ENCODE measurements at places on chromosomes 5 and 9.
A peak's percentile ranks its signal among the peaks of the same experiment; 100 is the strongest.

DNA sequence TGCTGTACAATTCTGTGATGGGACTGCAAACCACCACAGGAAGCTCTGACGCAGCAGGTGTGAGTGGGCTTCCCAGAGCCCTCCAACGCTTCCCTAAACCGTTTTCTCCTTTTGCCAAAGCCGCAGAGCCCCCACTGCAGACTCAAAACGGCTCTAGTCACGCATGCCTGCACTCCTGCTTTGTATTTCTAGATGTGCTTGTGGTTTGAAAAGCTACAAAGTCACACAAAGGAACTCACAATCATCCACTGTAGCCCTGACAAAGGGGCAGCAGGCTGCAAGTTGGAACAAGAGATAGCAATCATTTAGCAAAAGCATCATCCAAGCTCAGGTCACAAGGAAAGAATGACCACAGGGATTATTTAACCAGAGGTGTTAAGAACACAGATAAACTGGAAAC, 79.3 kb downstream of the PTPN3 start:
- DNase-seq, result no peak

DNA sequence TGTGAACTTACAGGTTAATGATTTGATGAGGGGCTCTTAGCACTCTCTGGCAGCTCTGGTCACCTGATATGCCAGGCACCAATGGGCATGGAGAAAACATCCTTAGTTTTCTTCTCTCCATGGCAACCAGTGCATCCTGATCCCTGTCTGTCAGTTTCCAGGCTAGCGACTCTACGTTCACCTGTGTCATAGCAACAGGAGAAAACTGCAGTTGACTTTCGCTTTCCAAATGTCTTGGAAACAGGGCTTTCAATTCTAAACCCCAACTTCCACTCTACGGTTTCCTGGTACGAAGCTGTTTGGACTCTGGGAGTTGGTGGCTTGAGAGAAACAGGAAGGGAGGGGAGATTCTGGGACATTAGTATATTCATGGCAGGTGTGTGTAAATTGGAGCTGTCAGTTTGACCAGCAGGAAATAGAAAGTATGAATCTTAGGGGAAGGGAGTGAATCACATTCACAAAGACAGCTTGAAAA, 74.4 kb downstream of the SLC28A3 start:
- no peak for DNase-seq

- peak; percentile 41 for DNase-seq
Observed at GRCh38 chr5:36728697-36729543, 122.5 kb downstream of the SLC1A3 start.

- no peak for DNase-seq
Observed at GRCh38 chr5:118990582-118990981, 2.2 kb upstream of the DTWD2 start.

GRCh38 chr5:126534553-126534952, 60.5 kb downstream of the ALDH7A1 start:
- DNase-seq, result no peak

DNA sequence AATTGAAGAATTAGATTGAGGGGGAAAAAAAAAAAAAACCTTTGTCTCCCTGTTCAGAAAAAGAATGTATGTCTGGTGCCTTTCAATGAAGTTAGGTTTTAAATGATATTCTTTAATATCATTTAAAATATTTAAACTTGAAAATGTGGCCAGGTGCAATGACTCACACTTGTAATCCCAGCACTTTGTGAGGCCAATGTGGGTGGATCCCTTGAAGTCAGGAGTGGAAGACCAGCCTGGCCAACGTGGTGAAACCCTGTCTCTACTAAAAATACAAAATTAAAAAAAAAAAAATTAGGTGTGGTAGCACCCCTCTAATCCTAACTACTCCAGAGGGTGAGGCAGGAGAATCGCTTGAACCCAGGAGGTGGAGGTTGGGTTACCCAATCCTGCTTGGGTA, 111.1 kb upstream of the RASA1 start:
- no peak for DNase-seq

DNA sequence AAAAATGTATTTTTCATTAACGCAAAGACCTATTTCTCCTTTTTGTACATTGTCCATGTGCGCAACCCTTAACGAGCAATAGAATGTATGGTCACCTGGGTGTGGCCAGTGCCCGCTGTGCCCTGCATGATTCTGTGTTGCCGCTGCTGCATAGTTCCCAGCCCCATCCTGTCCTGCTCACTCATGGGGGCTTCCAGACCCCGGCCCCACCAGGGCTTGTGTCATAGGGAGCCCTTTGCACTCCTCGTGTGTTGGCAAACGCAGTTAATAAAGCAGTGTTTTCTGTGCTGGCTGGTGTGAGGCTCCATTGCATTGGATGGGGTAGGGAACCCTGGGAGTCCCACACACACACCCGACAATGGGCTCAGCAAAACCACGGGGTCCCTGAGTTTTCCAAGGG, 49.7 kb downstream of the SAR1B start:
- no peak for DNase-seq

DNA sequence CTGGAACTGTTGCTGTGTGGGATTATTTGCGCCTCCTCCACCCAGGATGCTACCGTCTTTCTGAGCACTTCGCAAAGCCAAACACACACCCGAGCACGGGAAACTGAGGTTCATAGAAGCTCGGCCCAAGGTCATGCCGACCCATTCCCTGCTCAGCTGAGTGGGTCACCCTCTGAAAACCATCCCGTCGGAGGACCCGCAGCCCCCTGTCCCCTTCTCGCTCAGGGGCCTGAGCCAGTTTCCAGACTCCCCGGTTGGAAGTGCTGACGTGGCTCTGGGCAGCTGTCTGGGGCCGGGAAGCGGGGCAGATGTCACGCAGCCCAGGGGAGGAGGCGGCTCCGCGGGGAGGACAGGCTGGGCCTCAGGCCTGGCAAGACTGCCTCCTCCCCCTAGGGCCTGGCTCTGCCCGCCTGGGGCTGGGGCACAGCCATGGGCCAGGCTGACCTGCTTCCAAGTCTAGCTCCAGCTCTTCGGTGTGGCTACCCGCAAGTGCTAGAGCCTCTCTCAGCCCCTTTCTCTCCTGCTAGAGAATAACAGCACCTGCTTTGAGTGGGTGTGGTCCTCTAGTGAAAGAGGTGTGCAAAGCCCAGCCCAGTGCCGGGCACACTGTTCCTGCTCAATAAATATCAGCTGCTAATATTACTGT, 9.9 kb upstream of the CXXC5 start:
- no peak for DNase-seq

GRCh38 chr9:31519011-31519410, 865.4 kb upstream of the ACO1 start:
- DNase-seq, result no peak

DNA sequence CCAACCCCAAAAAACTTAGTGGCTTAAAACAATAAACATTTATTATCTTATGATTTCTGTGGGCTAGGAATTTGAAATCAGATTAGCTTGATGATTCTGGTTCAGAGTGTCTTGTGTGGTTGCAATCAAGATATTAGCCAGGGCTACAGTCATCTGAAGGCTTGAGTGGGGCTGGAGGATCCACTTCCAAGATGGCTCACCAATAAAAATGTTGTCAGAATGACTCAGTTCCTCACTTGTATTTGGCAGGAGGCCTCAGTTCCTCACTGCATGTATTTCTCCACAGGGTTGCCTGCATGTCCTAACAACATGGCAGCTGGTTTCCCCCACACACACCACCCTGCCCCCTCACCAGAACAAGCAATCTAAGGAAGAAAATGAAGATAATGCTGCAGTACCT, 98.2 kb upstream of the NIPBL start:
- DNase-seq, result no peak

GRCh38 chr5:30112867-30113266, 1080.6 kb upstream of the CDH6 start:
- DNase-seq, result no peak

- DNase-seq, result no peak
Observed at GRCh38 chr5:127812570-127812969, 109.4 kb downstream of the CCDC192 start.

DNA sequence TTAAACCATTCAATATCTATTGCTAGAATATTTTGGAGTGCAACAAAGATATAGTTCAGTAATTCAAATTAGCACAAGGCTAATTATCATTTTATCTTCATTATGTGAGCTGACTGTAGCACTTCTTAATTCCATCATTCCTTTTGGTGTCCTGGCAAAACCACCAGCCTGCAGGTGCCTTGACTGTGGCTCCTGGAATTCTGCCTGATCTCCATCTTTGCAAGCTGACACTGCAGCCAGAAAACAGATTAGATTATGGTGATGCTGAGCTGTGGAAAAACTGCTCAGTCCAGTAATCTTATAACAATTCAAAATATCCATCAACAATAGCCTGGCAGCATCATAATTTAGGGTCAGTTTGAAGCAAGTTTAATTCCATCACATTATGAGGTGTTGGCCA, 919.5 kb downstream of the DTWD2 start:
- DNase-seq, result no peak

All from AG04450 (cell line).